ENCODE measurements at places on chromosomes 5 and 9.

GRCh38 chr9:35981699-35982098 is 23.7 kb upstream of the OR2S2 start:
- DNase-seq = no peak

GRCh38 chr5:1930880-1931603 is 48.3 kb upstream of the IRX4 start:
- no peak for DNase-seq

GRCh38 chr9:131679261-131680020 is 60.4 kb downstream of the RAPGEF1 start:
- no peak for DNase-seq

- DNase-seq = no peak
These were observed 20.7 kb upstream of the SLC1A3 start for GRCh38 chr5:36585701-36586100.

DNA sequence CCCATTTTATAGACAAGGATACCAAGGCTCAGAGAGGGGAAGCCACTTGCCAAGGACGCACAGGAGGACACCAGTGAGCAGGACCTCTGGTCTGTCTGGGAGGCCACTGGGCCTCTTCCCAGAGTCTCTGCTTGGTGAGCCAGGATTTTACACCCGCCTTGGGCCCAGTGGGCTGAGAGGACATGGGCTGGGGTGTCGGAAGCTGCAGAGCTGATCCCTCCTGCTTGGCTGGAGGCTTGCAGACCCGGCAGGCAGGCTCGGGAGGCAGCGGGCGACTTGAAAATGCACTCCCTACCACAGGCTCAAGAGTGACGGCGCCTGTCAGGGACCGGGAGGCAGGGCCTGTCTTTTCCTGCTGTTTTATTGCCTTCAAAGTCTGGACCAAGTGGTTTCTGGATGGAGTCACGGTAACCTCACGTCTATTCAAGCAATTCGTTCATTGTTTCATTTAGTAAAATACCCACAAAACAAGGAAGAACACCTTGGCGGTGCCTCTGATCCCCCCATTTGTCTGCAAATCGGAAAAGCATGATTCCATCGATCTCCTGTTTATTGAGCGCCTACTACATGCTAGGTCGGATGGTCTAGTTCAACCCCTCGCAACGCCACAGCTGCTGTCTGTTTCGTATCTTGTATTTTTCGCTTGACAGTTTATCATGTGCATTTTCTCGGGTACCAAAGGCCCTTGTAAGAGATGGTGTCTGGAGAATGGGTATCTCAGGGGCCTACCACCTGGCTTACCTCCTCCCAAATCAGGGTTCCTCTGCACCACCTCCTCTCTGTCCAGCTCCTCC is 108.1 kb upstream of the IER5L start:
- no peak for DNase-seq

DNA sequence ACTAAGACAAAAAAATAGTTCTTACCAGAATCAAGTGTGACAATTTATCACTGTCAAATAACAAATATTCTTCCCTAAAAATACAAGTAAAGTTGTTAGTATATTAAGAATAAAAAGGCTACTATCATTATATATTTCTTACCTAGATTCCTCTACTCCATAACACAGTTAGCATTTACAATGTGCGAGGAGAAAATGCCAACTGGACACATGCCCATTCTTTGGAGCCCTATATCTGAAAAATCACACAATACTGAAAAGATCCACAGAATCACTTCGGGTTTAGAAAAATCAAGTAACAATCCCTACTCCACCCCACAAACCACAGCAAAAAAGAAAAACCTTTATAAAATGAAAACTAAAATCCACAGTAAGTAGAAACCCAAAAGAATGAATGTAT is 70.9 kb downstream of the PKD2L2 start:
- no peak for DNase-seq

DNA sequence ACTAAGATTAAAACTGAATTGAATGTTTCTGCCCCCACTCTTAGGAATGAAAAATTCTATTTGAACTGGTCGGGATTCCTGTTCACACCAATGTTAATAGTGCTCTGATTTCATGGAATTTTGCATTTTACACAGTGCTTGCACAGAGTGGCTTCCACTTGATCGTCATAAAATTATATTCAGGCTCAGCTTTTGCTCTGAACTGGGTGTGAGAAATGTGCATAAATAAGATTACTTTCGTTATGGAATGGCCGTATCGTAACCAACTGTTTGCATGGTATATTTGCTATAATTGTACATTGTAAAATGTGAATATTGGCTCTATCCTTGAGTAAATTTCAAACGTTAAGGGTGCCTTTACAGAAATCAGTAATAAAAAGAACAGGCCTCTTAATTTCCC is 240.9 kb downstream of the RFK start:
- DNase-seq = no peak

GRCh38 chr9:86639899-86640379 is 285.7 kb upstream of the TUT7 start:
- no peak for DNase-seq

GRCh38 chr9:4955836-4956235 is 29.2 kb upstream of the JAK2 start:
- no peak for DNase-seq
